ENCODE measurements at places on chromosomes 6 and 20. TPM values are rescaled to one million over a fixed set of nuclear protein-coding genes. Genes with fewer than 3 reads are reported as not detected.

- DNase-seq: no peak
These were observed 655 bp downstream of the FAM184A start for GRCh38 chr6:119077643-119078375.

- no peak for DNase-seq
These were observed 134.0 kb upstream of the GRIK2 start for GRCh38 chr6:101259505-101259904.

The FAXC gene
- 0.81 TPM for total RNA-seq

The MAPK13 gene
- total RNA-seq: 5.5 TPM

GRCh38 chr20:34515484-34516246, 557 bp upstream of the DYNLRB1 start:
- DNase-seq: no peak

The POLR1C gene
- total RNA-seq: 9.9 TPM

The DLL1 gene
- total RNA-seq: 6.1 TPM

The CDSN gene
- 1.6 TPM for total RNA-seq

The CRISP3 gene
- total RNA-seq: not detected

GRCh38 chr20:37395921-37396415, 50.0 kb downstream of the SRC start:
- DNase-seq: no peak

The MYB gene
- not detected for total RNA-seq

DNA sequence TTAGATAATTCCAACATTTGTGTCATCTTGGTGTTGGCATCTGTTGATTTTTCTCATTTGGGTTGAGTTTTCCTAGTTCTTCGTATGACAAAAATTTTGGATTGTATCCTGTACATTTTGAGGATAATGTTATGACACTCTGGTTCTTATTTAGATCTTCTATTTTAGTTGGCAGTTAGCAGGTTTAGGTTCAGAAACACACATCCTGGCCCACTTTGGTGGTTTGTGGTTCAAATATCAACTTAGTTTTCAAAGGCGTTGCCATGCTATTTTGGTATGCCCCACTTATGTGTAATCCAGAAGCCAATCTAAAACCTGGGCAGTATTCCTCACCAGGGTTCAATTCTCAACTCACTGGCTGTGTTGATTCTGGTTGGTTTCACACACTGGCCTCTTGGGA, 68.2 kb downstream of the NOX3 start:
- DNase-seq: no peak

GRCh38 chr20:17066902-17067301, 159.9 kb upstream of the PCSK2 start:
- DNase-seq: no peak

DNA sequence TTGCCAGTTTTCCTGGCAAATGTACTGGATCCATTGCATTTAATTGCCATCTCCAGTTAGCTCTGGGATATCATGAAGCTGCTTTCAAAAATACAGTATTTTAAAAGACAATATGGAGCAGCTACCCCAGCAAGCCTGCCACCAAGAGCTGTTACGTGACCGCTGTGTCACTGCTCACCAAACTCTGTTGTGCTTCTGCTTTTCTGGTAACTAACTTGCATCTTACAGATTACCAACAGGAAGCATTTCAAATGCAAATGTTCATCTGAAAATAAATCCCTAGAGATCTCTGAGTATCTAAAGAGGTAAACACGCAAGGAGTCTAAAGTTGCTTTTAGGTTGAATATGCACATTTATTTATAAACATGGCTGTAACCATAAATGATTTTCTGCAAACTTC, 1008.3 kb downstream of the KIF16B start:
- no peak for DNase-seq

DNA sequence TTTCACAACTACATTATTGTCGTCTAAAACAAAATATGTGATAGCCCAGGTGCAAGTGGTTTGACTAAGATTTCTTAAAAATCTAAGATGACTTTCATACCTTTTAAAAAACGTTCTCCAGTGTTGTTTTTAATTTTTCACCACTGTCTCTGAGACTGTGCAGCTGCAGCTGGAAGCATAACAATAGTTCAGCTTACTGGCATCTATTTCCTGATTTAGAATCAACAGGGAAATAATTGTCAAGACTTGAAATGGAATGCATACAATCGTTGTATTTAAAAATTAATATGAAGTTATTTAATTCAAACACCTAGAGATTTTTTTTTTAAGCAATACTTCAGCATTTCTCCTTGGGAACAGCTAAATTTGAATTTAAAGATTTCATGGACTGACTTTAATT, 982.0 kb upstream of the EPHA7 start:
- no peak for DNase-seq

DNA sequence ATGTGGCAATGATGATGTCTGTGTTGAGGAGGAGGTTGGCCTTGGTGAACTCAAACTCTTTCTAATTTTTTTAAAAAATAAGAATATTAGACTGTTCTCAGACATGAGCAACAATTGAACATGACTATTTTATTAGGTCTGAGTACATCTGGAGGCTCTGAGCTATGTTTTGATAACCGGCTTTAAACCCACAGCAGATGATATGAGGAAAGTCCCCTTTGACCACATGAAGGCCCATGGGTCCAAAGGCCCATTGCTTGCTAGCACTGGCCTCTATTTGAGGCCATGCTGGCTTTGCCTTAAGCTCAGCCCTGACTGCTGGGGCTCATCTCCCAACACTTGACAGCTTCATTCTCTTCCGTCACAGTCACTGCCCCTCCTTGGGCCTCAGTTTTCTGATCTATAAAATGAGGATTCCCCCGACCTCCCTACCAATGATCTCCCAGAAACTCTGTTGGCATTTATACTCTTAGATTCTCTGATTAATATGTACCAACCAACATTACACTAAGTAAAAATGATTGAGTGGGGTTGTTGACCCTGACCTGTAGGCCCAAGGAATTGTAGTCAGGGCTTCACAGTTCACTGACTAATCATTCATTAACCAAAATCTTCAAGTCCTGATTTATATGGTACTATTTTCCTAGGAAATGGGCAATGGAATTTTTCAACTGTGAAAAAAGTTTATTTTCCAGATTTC, 23.9 kb upstream of the TINAG start:
- DNase-seq: no peak

The HSD17B8 gene
- 4.0 TPM for total RNA-seq

The PLA2G7 gene
- 0.56 TPM for total RNA-seq

DNA sequence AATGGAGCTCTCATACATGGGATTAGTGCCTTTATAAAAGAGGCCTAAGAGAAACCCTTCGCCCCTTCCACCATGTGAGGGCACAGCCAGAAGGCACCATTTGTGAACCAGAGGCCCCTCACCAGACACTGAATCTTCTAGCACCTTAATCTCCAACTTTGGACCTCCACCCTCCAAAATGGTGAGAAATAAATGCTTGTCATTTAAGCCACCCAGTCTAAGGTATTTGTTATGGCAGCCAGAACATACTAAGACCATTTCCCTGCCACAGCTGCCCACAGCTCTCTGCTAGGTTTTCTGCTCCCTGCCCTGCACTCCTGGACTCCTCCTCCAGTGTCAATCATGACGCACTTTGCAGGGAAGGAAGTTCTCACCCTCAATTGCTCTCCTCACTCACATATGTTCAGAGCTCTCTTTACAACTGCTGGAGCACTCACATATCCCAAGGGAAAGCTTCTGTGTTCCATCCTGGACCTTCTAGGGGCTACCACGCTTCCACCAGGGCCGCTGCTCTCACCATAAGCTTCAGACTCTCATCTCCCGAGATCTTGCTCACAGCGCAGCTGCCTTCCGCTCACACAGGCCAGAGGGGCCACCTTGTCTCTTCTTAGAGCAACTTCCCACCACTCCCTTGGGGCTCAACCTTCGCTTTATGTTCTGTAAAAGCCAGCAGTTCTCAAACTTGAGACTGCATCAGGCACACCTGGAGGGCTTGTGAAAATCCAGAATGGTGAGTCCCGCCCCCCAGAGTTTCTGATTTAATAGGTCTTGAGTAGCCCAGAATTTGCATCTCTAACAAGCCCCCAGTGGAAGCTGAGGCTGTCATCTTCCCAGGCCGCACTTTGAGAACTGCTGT, 1.6 kb upstream of the LY86 start:
- no peak for DNase-seq

The PRPH2 gene
- total RNA-seq: not detected

The PDYN gene
- not detected for total RNA-seq

DNA sequence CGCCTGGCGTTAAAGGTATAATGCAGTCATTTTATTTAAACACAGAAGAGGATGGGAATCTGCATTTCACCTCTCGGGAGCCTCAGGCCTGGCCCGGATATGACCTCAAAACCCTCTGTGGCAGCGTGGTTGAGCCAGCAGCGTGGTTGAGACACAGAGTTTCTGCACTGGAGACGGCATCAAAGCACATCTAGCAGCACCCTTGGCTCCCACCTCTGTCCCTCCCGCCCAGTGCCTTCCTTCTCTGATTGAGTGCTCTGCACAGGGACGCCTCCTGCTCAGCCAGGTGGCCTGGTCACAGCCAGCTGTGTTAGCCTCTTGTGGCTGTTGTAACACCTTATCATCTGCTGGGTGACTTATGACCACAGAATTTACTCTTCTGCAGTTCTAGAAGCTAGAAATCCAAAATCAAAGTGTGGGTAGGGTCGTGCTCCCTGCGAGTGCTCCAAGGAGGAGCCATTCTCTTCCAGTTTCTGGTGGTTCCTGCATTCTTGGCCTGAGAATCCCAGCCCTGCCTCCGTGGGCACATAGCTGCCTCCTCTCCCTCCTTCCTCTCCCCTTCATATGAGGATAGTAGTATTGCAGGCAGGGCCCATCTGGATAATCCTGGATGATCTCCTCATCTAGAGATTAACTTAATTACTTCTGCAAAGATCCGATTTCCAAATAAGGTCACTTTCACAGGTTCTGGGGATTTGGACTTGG, 156.7 kb downstream of the SYCP2 start:
- DNase-seq: no peak

The TTPAL gene
- total RNA-seq: 17.6 TPM

DNA sequence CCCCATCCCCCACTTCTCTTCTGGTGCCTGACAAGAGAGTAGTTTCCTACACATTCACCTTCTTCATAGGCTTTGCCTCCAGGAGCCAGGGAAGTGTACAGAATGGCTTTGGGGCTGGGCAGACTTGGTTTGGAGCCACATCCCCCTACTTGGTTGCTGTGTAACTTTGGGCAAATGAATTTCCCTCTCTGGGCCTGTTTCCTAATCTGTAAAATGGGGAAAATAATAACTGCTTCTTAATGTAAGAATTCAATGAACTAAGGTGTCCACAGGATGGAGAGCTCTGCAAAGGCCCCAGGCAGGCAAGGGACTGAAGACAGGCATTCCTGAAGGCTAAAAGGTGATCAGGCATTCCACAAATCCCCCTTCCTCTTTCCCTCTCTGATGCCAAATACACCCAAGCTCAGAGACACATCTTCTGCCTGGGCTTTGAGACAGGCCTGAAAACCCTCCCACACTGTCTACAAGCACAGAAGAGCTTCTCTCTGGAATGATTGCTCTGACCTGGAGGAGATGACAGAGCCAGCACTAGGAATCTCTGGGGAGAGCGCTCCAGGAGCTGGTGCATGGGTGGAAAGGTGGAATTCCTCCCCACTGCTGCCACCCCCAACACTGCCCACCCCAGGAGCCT, 6.9 kb upstream of the C20orf203 start:
- DNase-seq: no peak

DNA sequence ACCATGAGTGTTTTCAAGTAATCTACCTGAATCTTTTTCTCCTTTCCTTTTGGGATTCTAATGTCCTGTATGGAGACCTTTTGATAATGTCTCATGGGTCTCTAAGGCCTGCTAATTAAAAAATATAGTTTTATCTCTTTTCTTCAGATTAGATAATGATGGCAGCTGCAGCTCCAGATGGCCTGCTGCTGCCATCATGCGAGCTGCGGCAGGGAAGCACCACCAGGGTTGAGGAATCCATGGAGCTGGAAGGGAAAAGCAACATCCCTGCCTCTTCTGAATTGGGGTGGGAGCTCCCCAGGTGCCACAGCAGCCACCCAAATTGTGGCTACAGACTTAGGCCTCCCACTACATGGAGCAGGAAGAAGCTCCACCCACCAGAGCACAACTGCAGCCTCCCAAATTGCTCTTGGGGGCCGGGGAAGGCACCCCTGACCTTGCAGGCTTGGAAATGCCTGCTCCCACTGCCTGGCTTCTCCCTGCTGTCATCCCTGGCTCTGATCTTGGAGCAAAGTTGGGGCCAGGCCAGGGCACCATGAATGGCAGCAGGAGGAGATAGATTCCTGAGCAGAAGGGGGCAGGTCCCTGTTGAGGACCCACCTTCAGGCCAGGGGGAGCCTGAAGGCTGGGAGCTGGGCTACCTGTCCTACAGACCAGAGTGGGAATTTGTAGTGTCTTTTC, 189.6 kb upstream of the MAN1A1 start:
- no peak for DNase-seq

The SLA2 gene
- 1.1 TPM for total RNA-seq

- DNase-seq: no peak
These were observed 81.6 kb upstream of the PREP start for GRCh38 chr6:105484238-105485161.

- no peak for DNase-seq
These were observed 104.9 kb downstream of the SNX5 start for GRCh38 chr20:17863577-17864292.

GRCh38 chr6:83893024-83893423, 33.5 kb downstream of the CYB5R4 start:
- no peak for DNase-seq

DNA sequence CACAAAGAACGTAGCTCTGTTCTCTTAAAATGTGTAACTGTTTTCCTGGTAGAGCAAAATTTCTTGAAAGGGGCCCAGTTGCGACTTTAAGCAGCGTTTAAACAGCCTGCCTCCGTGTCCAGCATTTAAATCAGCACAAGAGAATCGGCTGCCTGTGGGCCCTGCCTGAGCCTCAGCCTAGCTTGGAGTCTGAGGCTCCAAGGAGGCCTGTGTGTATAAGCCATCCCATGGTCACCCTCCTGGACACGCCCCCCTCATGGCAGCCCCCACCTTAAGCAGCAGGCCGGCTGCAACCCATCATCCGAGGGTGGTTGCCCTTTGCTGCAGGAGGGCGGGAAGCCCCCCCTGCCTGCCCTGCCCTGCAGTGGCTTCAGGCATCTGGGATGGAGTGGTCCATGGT, 18.9 kb downstream of the SDCBP2 start:
- DNase-seq: no peak

The TRIM15 gene
- total RNA-seq: not detected
